ENCODE measurements at places on chromosomes 12 and 14.

- DNase-seq, result peak; percentile 27
Observed at GRCh38 chr14:69580009-69580577, 5.4 kb upstream of the CCDC177 start.

- no peak for DNase-seq
Observed at GRCh38 chr12:66713984-66714383, 35.1 kb upstream of the GRIP1 start.

GRCh38 chr12:42442311-42442759 lies 116.4 kb downstream of the PPHLN1 start:
- DNase-seq, result no peak

DNA sequence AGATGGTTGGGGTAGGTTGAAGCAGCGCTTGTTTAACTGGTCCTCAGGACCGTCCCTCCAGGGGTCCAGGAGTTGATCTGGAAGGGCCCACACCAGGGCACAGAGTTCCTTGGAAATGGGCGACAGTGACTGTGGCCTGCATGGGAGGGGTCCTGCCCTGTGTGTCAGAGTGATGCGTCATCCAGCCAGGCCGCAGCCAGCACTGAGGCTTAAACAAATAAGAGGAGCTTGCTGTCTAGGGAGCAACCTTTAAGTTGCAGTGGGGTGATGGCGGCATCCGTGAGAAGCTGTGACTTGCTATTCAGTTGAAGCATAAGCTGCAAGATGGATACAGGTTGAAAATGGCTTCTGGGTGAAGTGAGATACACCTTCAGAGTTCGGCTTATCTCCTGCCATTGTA lies 20.2 kb downstream of the DCAF4 start:
- DNase-seq, result no peak

GRCh38 chr12:127389923-127390322 lies 877.0 kb upstream of the TMEM132C start:
- peak; percentile 52 for DNase-seq

DNA sequence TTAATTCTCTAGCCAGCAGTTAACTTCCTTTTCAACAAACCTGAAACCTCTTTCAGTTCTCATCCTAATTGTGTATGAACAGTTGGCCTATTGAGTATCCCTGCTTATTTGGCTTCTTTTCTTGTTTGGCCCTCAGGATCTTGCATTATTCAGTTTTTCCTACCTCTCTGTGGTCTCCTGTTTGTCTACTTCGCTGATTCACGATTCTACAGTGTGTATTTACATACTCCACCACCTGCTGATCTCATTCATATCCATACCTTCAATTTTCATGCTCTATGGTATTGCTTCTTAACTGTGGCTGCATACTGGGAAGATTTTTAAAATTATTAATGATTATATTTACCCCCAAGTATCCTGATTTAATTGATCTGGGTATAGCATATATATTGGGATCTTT lies 56.4 kb downstream of the RASSF9 start:
- no peak for DNase-seq

DNA sequence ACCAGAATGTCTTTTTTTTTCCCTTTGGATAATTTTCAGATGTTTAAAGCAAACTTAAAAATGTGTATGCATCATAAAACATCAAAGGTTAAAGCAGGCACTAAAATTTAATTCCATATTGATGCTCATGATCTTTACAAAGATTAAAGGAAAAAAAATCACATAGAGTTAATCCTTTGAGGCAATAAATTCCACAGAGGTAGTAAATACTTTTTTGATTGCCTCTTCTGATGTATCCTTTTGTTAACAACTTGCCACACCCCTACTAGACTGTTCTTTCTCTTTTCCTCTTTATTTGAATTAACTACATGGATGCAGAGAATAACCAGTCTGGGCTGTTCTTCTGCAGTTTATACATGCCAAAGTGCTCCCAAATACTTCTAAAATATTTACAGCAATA lies 45.2 kb upstream of the KCNJ8 start:
- no peak for DNase-seq

DNA sequence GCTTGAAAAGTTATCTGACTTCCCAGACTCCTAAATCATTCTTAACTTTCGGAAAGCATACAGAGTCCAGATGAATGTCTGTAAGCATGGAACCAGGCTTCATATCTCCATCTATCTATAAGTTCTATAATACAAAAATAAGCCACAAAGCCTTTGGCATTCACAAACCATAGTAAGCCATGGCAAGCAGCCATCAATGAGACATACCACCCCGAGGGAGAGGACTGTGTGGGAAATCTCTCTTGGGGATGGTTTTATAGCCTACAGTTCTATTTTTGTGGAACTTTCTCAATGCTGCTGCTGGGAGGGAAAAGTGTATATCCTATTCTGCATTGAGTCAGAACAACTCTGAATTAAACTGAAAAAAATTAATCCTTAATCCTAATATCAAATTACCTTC lies 20.4 kb downstream of the EGLN3 start:
- DNase-seq, result no peak

DNA sequence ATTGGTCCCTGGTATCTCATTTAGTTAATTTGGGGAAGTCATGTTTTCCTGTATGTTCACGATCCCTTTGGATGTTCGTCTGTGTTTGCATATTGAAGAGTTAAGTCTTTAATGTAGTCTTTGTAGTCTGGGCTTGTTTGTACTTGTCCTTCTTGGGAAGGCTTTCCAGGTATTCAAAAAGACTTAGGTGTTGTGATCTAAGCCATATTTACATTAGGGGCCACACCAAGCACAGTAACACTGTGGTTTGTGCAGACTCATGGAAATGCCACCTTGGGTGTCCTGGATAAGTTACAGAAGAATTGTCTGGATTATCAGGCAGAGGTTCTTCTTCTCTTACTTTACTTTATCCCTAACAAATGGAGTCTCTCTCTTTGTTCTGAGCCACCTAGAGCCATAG lies 380.3 kb downstream of the CCER1 start:
- no peak for DNase-seq

DNA sequence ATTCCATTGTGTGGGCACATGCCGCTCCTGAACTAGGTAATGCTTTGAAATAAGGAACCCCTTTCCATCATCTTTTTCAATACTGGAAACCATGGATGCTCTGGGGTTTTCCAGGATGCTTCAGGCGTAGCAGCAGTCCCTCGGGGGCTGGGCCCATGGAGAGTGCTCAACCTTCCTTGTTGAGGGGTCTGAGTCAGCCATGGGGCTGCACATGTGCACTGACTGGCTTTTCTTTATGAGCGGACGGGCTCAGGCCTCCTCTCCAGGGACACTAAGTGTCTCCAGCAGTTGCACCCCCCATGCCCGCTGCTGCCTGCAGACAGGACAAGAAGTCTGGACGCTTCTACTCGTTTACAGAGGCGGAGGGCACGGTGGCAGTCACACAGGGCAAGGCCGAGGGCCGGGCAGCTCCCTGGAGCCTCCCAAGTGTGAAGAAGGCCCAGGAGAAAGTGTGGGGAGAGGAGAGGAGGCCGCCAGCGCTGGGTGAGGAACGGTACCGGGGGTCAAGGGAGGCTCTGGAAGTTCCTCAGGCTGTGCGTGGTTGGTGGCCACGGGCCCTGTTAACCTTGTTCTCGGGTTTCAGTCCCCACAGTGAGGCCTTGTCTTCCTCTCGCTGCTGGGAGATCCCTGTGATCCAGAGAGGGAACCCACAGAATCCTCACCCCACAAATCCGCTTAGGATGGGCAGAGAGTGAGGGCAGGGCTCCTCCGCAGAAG lies 51.2 kb downstream of the TEAD4 start:
- DNase-seq, result no peak

DNA sequence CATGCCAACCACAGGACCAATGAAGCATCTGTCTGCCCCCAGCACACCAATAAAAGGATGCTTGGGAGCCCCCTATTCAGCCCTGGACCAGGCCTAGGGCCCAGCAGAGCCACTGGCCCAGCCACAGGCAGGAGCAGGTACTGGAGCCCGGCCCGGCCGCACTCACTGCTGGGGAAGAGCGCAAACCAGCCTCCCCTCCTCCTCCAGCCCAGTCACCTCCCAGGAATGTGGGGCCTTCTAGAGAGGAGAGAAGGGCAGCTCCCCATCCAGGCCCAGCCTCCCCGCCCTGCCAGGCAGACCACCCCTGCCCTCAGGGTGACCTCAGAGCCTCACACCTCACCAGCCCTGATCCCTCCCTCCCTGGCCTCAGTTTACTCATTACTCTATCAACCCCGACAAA lies 56.2 kb downstream of the CCNK start:
- DNase-seq, result no peak

GRCh38 chr12:238116-238515 lies 24.2 kb upstream of the SLC6A12 start:
- DNase-seq, result no peak

GRCh38 chr14:96698960-96699539 lies 98.1 kb upstream of the VRK1 start:
- DNase-seq, result no peak

- no peak for DNase-seq
Observed at GRCh38 chr12:94954029-94954685, 49.3 kb downstream of the NDUFA12 start.

- DNase-seq, result peak; percentile 2
Observed at GRCh38 chr12:72313806-72314205, 41.6 kb downstream of the TRHDE start.

- DNase-seq, result no peak
Observed at GRCh38 chr12:12822886-12823285, 9.7 kb downstream of the DDX47 start.

GRCh38 chr12:79645235-79645630 lies 45.5 kb downstream of the PAWR start:
- peak; percentile 12 for DNase-seq

DNA sequence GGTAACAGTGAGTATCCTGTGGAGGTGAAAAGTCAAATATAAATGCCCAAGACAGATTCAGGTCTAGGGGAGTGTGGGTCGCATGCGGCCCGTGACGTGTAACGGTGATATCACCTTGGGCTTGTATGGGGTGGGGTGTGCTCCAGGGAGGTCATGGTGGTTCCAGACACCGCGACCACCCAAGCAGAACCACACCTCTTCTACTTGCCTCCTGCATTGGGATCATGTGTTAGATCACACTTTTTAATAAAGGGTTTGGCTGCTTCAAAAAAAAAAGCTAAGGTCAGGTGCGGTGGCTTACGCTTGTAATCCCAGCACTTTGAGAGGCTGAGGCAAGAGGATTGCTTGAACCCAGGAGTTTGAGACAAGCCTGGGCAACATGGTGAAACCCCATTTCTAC lies 4.5 kb downstream of the FBLN5 start:
- no peak for DNase-seq

- no peak for DNase-seq
Observed at GRCh38 chr12:12224240-12224940, 42.5 kb downstream of the LRP6 start.

DNA sequence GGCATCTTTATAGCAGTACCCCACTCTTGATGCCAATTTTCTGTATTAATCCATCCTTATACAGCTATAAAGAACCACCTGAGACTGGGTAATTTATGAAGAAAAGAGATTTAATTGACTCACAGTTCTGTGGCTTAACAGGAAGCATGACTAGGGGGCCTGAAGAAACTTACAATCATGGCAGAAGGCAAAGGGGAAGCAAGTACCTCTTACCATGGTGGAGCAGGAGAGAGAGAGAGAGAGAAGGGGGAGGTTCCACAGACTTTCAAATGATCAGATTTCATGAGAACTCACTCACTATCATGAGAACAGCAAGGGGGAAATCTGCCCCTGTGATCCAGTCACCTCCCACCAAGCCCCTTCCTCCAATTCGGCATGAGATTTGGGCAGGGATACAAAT lies 84.4 kb downstream of the SLC24A4 start:
- no peak for DNase-seq

GRCh38 chr14:90290337-90291011 lies 34.1 kb downstream of the PSMC1 start:
- DNase-seq, result no peak

GRCh38 chr14:21039585-21040369 lies 2.4 kb upstream of the RNASE7 start:
- DNase-seq, result peak; percentile 93

GRCh38 chr12:27333403-27334009 lies 870 bp downstream of the BMAL2 start:
- peak; percentile 8 for DNase-seq

- peak; percentile 40 for DNase-seq
Observed at GRCh38 chr14:96263347-96264199, 7.6 kb downstream of the BDKRB1 start.

DNA sequence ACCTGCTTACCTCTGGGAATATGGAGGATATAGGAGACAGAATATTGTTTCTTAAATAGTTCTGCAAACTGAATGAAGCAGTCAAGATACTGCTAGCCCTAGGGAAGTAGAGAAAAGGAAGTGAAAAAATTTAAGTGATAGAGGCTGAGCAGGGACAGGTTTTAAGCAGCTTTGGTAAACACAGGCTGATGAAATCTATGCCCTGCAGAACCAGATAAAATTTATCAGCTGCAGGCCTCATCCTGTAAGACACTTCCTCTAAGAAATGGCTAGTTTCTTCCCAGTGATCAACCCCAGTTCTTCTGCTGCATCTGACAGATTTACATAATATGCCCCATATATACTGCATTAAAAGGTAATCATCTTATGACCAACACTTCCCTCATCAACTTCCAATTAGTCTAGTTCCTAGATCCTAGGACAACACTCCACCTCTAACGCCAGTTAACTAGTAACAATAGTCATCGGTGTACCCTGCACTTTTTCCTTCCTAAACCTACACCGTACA lies 1.3 kb upstream of the ESYT1 start:
- no peak for DNase-seq

GRCh38 chr12:57724936-57725740 lies 13.4 kb downstream of the AGAP2 start:
- peak; percentile 9 for DNase-seq

DNA sequence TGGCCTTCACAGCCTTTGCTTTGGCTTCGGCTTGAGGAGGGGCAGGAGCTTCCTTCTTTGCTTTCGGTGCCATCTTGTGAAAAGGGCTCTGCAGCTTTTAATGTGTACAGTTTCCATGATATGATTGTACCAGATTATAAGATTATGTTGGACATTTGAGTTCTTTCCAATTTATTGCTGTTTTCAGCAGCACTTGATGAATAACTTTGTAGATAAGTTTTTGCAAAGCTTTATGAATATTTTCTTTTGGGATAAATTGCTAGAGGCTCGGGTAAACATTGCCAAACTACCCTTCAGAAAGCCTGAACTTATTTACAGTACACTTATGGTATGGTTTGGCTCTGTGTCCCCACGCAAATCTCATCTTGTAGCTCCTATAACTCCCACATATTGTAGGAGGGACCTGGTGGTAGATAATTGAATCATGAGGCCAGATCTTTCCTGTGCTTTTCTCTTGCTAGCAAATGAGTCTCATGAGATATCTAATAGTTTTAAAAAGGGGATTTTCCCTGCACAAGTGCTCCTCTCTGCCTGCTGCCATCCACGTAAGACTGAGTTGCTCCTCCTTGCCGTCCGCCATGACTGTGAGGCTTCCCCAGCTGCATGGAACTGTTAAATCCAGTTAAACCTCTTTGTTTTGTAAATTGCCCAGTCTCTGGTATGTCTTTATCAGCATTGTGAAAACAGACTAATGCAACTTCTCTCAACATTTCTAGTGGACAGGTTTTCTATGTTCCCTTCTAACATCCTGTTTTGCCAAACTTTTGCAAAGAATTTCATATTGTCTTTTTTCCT lies 70.4 kb downstream of the RCOR1 start:
- DNase-seq, result no peak

Measured in muscle of leg (tissue), 16 donors.